Brain pericyte (primary cell): ENCODE measurements at places on chromosomes 6 and 20.

DNA sequence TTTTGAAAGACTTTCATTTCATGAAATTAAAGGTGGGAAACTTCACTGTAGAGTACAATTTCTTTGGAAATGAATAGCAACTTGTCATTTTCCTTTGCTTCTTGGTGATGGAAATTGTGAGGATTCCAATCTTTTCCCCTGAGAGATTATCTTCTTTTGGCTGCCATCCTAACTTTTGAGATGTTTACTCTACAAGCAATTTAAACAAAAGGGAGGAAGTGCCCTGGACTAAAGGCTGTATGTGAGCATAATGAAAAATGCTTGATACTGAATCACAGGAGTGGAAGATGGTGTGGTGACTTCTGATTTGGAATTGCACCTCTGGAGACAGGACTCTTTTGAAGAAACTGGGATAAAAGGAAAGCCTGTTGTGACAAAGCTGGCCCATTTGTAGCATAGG is 43.1 kb upstream of the JAG1 start:
- no peak for DNase-seq

DNA sequence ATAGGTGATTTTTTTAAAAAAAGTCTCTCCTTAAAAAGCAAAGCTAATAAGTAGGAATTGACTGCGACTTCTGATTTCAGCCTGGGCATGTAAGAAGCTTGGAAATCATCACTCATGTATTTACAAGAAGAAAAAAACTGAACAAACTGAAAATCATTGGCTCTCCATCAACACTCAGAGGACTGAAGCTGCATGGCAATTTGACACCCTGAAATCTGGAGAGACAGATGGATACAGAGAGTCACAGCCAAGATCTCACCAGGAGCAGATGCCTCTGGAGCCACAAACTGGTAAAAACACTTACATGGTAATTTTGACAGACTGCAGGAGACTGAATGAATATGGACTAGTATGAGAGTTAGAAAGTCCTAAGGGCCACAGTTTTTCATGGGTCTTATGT is 191.2 kb upstream of the TCF21 start:
- peak; percentile 57 for DNase-seq

GRCh38 chr20:31806564-31807355 is 12.4 kb upstream of the MYLK2 start:
- no peak for DNase-seq

DNA sequence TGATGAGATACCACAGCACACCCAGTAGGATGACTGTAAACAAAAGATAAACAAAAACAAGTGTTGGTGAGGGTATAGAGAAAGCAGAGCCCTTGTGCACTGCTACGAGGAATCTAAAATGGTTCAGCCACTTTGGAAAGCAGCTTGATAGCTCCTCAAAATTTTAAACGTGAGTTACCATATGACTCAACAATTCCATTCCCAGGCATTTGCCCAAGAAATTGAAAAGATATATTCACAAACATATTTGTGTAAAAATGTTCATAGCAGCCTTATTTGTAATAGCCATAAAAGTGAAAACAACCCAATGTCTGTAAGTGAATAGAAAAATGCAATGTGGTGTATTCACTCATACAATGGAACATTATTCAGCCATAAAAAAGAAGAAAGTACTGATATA is 141.0 kb upstream of the BTBD3 start:
- DNase-seq = no peak

- DNase-seq = no peak
Observed at GRCh38 chr6:111592726-111593511, 12.8 kb downstream of the TRAF3IP2 start.

GRCh38 chr6:104460738-104461483 is 398.8 kb downstream of the HACE1 start:
- no peak for DNase-seq

DNA sequence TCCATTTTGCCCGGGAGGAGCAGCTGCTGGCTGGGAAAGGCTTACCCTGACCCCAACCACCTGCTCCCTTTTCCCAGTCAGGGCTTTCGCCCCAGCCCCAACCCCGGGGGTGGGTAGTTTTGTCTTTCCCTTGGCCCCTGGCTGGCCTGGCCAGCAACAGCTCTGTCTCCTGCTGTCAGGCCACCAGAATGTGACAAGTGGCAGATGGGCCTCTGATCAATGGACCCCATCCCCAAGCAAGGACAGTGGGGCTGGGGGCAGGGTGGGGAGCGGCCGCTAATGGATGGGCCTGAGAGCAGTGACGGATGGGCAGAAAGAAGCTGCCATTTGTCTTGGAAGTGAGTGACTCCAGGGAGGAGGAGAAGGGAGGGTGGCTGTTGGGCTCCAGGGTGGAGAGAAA is 121.6 kb downstream of the DHX35 start:
- no peak for DNase-seq
